ENCODE measurements at places on chromosomes 1 and 21. TPM values are rescaled to one million over a fixed set of nuclear protein-coding genes. Genes with fewer than 3 reads are reported as not detected.

OR2G6 gene
- total RNA-seq: not detected

EXTL1 gene
- total RNA-seq: not detected

CYP4A11 gene
- total RNA-seq: not detected

RAB42 gene
- 10.2 TPM for total RNA-seq

RNU1-4 gene
- total RNA-seq: 6,165 TPM

AMY2A gene
- total RNA-seq: 2.7 TPM

S100A1 gene
- total RNA-seq: 12.6 TPM

VSIG8 gene
- total RNA-seq: not detected

HCRTR1 gene
- total RNA-seq: 0.39 TPM

TCHH gene
- 1.1 TPM for total RNA-seq

LCE1C gene
- total RNA-seq: not detected

IGSF5 gene
- total RNA-seq: not detected

GJB5 gene
- not detected for total RNA-seq

FCRL6 gene
- not detected for total RNA-seq

CFHR2 gene
- not detected for total RNA-seq

UQCRHL gene
- 1.3 TPM for total RNA-seq

BNIPL gene
- not detected for total RNA-seq

OR6K3 gene
- total RNA-seq: not detected

ADCY10 gene
- total RNA-seq: 0.55 TPM

LENEP gene
- not detected for total RNA-seq

SWT1 gene
- 4.4 TPM for total RNA-seq

TRPM2 gene
- total RNA-seq: 12.0 TPM

CNKSR1 gene
- total RNA-seq: 1.7 TPM

CLK2 gene
- total RNA-seq: 34.7 TPM

DEGS1 gene
- total RNA-seq: 119 TPM

STPG1 gene
- total RNA-seq: 7.5 TPM

MXRA8 gene
- 109 TPM for total RNA-seq

DMBX1 gene
- total RNA-seq: 0.45 TPM

KCNN3 gene
- total RNA-seq: 0.96 TPM

C1orf232 gene
- total RNA-seq: not detected

EPHA8 gene
- total RNA-seq: not detected

CSTB gene
- total RNA-seq: 84.9 TPM

GPATCH2 gene
- 14.5 TPM for total RNA-seq

ALX3 gene
- total RNA-seq: not detected

EGLN1 gene
- 32.3 TPM for total RNA-seq

FALEC gene
- not detected for total RNA-seq
